ENCODE measurements at places on chromosomes 11 and 22. TPM values are rescaled to one million over a fixed set of nuclear protein-coding genes. Genes with fewer than 3 reads are reported as not detected.
A peak's percentile ranks its signal among the peaks of the same experiment; 100 is the strongest.

Gene BSX
- not detected for total RNA-seq

Gene TNNI2
- not detected for total RNA-seq

Gene ARFGAP2
- 163 TPM for total RNA-seq

Gene GLB1L3
- total RNA-seq, result 0.08 TPM

Gene YPEL4
- total RNA-seq, result 19.9 TPM

Gene SNX15
- total RNA-seq, result 7.2 TPM

DNA sequence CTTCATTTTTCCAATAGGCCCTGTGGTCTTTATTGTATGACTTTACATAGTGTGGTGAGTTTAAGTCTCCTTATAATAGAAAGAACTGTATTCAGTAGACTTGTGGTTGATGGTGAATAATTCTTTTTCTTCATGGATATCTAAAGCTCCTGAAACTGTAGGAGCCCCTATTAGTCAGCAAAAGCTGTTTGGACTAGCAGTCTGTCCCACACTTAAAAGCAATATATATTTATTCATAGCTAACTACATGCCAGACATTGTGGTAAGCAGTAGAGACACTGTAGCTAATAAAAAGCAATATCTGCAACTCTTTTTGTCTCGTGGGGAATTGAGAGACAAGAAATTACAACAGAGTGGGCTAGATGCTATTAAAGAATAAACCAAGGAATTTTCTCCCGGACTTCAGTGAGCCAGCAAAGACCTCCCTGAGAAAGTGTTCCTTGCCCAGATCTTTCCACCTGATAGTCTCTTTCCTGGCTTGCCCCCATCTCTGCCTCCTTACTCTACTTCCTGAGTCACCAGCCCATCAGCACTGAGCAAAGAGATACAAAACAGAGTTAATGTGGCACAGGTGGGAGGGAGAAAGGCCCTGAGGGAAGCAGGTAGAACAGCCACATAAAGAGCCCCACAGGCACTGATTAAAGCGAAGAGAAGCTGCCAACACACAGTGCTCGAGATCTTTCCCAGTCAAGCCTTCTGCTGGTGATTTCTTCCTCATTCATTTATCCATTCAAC, 1.4 kb upstream of the OR52W1 start:
- no peak for DNase-seq

- DNase-seq, result no peak
Observed at GRCh38 chr22:40002935-40003715, 8.4 kb downstream of the FAM83F start.

DNA sequence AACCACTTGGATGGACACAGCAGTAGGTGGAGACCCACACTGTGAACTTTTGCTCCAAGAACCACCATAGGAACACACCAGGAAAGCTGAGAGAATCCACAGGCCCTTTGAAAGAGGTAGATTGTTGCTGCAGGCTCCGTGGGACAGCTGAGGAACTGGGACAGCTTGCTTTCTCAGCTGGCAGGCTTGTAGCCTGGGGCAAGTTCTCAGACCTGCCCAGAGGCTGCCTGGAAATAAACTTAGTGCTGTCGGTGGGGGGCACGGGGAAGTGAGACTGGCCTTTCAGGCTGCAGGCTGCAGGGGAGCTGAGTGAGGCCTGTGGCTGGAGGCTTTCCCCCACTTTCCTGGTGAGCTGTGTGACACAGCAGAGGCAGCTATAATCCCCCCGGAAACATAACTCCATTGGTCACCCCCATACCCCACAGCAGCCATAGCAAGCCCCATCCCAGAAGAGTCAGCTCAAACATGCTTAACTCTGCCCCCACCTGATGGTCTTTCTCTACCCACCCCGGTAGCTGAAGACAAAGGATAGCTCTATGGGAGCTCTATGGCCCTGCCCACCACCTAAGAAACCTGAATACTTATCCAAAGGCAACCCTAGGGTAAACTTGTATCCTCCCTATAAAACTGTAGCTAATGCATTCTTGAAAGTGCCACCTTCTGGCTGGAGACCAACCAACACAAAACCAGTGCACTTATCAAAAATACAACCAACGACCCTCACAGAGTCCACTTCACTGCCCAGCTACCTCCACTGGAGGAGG, 21.4 kb upstream of the ACRV1 start:
- DNase-seq, result no peak

- DNase-seq, result no peak
Observed at GRCh38 chr11:65851811-65852507, 6.0 kb downstream of the CFL1 start.

DNA sequence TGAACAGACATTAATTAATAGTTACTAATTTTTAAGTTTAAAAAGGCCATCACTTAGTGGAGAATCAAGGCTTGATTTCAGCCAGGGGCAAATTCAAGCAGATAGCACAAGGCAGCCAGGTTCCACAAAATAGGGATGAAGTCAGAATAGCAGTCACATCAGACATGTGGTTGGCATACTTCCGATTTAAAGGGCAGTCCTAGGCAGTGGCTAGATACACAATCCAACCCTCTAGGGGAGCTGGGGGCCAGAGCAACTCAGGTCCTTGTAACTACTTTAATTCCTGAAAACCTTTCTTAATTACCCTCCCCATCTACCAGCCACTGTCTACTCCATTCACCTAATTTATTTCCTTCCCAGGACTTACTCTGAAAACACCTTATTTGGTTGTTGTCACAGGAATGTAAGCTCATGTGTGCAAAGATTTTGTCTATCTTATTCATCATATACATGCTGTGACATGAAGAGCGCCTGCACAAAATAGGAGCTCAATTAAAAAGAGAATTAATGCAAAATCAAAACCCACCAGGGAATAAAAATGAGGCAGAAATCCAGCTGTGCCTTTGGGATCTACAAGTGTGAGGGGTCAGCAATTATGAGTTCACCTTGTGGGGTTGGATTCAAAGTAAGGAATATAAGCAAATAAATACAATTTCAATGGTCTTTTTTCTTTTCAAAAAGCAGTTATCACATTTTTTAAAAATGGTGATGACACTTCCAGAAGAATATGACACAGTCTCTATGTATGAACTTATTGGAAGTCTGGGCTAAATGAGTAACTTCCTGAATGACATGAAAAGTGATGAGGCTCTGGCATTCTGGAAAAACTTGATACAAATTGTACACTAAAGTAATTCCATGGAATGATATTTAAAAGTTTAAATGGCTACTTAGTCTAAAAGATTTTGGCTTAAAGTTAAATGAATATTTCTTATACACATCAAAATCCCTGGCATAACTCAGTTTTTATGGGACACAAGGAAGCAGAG, 53.8 kb downstream of the COPB1 start:
- no peak for DNase-seq

- no peak for DNase-seq
Observed at GRCh38 chr22:38038890-38039812, 18.1 kb upstream of the PICK1 start.

DNA sequence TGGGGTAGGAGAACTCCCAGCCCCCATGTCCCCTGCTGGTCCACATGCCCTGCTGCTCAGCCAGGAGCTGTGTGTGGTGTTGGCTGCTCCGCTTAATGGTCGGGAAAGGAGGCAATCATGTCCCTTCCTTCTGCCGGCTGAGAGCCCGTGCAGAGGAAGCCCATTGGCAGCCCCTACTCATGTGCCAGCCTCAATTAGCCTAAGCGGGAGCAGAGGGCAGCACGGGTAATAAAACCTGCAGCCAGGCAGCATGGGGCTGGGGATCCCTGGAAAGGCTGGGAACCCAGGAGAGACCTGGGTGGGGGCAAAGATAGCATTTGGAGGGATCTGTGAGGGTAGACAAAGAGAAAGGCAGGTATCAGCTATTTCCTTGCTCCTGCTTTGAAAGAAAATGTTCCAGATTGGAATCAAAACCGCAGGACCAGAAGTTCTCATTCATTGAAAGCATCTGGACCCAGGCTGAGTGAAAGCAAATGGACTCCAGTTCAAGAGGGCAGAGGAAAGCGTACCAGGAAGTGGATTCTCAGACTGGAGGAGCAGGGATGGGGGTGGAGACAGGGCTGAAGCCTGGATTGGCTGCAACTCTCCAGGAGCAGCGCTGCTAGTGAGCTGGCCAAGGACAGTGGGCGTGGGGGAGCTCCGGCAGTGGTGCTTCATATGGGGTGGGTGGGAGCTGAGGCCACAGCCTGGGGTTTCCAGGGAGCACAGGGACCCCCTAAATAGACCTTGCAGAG, 103.4 kb upstream of the NECTIN1 start:
- no peak for DNase-seq

GRCh38 chr11:22199243-22199642, 6.4 kb downstream of the ANO5 start:
- no peak for DNase-seq

DNA sequence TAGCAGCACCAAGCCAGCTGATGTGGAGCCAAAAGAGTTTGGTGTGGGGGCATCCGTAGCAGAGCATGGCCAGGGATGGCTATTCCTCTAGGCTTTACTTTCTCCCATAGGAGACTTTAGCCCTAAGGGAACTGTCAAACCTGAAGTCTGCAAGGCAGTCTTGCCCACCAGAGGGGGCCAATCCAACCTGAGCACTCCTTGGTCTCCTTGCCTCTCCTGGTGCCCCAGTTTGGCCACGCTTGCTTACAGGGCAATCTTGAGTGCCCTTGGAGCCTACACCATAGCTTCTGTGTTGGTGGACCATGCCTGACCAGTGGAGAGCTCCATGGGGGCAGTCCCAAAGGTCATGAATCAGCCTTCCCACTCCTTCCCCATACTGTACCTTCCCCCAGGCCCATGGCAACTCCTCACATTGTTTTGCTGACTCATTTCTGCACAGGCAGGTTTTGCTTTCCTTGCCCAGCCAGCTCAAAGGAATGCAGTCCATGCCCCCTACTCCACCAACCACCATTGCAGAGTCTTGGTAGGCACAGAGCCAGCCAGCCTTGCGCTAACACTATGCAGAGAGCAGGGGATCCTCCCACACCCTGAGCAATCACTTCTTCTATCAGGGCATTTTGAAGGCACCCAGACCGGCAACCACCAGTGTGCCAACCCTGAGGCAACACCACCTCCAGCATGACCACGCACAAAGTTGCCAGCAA, 1421.2 kb upstream of the RAG2 start:
- no peak for DNase-seq

DNA sequence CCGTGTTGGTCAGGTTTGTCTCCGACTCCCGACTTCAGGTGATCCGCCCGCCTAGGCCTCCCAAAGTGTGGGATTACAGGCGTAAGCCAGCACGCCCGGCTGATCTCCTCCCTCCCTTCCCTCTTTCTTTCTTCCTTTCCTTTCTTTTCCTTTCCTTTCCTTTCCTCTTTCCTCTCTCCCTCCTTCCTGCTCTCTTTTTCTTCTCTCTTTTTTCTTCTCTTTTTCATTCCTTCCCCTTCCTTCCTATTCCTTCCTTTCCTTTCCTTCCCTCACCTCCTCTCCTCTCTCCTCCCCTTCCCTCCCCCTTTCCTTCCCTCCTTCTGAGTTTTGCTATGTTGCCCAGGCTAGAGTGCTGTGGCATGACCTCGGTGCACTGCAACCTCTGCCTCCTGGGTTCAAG, 3.9 kb upstream of the ZDHHC5 start:
- DNase-seq, result no peak

DNA sequence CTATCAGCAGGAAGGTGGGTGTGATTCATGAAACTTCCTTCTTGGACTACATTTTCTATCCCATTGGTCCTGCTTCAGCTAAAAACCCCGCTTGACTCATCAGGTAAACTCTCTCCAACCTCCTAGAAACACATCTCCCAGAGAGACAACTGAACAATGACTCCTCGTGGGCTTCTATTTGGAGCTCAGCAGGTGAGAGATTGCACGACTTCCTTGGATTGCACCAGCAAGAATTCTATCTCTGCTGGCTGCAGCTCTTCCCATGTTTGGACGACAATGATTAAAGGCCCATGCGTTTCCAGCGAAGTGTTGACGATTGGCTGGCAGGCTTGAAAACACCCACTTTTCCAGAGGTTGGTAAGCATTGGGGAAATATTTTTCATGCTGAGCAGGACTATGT, 216.1 kb upstream of the NTM start:
- DNase-seq, result no peak

DNA sequence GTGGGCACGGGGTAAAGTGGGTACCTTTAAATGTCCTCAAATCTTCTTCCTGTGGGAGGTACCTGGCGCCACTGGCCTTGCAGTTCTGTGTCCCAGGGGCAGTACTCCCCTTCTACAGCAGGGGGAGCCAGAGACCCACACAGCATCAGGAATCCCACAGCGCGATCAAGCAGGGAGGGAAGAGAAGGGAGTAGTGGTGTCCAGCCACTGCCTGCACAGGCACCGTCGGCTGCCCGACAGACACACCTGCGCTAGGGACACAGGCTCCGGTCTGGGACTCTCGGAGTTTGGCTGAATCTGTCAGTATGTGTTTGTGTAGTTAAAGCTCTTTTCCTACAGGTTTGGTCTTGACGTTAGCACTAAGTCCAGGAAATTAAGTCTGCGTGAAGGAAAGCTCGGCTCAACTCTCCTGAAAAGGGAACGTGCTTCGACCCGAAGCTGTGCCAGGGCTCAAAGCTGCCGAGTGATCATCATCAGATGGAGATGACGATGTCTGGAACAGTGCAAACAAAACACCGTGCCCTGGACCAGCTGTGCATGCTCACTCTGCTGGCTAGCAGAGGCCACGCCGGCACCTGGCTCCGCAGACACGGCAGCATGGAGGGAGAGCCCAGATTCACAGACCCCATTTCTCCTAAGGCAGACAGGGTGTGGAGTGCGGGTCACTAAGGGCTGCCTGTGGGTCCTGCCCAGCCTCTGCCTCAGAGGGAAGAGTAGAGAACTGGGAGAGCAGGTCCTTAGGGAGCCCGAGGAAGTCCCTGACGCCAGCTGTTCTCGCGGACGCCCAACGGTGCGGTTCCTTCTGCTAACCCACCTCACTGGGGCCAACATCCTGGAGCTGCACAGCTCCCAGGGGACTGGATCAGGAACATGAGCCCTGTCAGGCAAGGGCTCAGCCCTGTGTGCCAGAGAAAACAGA, 56.0 kb upstream of the BID start:
- peak; percentile 95 for DNase-seq

DNA sequence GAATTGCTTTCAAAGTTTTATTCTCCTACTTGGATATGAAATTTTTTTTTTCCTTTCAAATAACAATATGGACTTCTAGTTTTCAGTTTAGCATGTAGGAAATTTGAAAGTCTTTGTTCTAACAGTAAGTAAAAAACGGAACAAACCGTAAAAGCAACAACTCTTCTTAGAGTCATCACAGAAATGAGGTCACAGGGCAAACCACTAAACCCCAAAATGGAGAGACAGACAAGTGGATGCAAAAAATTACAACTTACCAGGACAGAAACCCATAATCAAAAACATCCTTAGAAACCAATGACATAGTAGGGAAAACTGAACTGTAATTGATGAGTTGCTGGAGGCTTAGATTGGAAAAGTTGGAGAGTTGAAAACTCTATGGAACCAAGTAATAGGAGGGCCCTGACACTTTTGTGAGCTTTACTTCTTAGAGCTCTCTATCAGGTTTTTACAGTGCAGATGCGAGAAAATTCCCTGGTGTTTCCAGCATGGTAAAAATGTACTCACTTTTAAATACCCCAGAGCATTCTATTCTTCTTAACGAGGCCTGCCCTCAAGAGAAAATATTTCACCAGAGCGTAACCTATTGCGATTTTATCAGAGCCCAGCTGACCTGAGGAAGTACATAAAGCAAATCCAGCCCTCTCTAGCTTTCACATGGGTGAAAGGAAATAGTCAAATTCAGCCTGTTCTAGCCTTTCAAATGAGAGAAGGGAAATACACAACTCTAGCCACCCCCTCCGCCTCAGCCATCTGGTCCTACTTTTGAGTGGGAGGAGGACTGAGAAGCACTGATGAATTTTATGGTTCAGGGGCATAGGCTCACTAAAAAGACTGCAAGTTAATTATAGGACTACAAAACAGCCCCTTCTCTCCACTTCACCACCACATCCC, 39.1 kb downstream of the CASP12 start:
- no peak for DNase-seq

- no peak for DNase-seq
Observed at GRCh38 chr11:113874581-113875233, 665 bp downstream of the USP28 start.

- DNase-seq, result no peak
Observed at GRCh38 chr11:36485298-36486002, 24.6 kb downstream of the TRAF6 start.

Data from liver (tissue), 10 donors.